ENCODE measurements at places on chromosomes 4 and X.

GRCh38 chrX:69389101-69389501 lies 115.0 kb upstream of the NALF2 start:
- DNase-seq: no peak

DNA sequence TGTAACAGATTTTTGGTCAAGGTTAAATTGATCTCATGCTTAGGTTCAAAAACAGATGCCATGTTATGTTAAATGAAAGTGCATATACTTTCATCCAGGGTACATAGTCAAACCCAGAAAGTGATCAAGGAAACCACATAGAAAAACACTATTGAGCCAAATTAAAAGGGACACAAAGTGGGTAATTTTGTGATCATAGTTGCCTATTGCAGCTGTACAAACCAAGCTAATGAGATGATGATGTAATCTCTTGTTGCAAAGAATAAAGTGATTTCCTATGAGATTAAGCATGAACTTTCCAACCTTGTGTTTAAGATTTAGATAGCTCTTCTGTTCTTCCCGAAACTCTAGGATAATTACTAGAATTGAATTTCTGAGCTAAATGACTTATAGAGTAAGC lies 20.2 kb upstream of the LIMCH1 start:
- DNase-seq: no peak

GRCh38 chr4:17448689-17449088 lies 63.2 kb downstream of the QDPR start:
- no peak for DNase-seq

- no peak for DNase-seq
These were observed 59.8 kb downstream of the PACRGL start for GRCh38 chr4:20760053-20760452.

GRCh38 chrX:16839852-16840460 lies 30.2 kb downstream of the RBBP7 start:
- no peak for DNase-seq

DNA sequence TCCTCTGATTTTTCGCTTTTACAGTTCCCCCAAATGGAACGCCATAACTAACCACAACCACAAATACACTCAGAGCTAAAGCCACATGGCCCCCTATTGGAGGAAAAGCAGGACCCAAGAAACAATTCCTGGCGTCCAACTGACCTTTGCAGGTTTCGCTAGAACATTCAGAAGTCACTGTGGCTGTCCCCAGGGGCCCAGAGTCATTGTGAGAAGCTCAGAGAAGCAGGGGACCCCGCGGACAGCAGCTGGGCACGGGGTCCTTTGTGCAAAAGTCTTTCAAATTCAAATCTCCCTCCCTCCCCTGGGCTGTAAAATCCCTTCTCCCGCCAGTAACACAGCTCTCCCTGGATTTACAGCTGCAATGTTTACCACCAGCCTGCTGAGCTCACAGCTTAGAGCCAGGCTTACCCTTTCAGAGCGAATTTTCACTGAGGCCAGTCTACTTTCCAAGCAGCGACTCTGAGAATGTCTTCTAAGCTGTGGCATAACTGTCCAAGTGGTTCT lies 214.8 kb downstream of the CRLF2 start:
- no peak for DNase-seq

DNA sequence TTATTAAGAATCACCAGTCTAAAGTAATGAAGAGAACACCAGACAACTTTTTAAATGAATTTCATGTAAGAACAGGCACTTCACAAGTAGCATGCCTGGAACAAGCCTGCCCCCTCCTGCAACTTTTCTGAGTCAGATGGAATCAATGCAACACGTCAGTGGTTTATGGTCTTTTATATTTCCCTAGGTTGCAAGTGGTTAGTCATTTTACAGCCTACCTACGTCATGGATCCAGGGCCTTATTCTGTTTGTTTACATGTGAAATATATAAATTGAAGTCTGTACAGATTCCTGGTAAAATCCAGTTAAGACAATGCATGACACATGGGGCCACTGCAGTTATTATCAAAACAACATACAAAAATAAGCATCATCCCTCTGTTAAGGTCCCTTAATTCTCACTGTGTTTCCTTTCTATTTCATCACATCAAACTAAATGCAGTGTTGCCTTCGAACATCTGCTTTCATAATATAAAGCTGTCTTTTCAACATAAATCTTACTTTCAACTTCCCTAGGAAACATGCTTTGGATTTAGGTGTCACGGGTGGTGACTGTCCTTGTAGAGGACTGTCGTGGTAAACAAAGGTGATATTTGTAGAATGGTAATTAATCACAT lies 309.3 kb downstream of the FRMPD4 start:
- DNase-seq: no peak

DNA sequence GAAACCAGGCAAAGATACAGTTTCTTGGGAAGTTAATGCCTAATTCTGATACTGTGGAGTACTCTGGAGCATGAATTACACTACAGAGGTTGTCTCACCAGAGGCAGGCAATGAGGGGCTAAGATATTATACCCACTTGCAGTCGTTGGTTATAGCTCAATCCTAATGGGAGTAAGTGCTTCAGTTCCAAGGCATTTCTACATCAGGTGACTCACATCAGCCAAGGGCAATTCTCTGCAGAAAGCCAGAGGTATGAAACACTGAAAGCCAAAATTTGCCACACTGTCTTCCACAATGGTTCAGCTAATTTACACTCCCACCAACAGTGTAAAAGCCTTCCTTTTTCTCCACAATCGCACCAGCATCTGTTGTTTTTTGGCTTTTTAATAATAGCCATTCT lies 174.0 kb upstream of the IL15 start:
- DNase-seq: no peak

- DNase-seq: no peak
These were observed 133.2 kb downstream of the TMEM164 start for GRCh38 chrX:110136136-110136535.

GRCh38 chr4:152296386-152296785 lies 239.5 kb downstream of the FBXW7 start:
- DNase-seq: no peak

- DNase-seq: no peak
These were observed 8.2 kb upstream of the RUFY3 start for GRCh38 chr4:70713453-70714078.

- DNase-seq: no peak
These were observed 834.6 kb upstream of the AMOT start for GRCh38 chrX:113675278-113675677.

GRCh38 chrX:11371106-11371505 lies 77.9 kb downstream of the AMELX start:
- no peak for DNase-seq

DNA sequence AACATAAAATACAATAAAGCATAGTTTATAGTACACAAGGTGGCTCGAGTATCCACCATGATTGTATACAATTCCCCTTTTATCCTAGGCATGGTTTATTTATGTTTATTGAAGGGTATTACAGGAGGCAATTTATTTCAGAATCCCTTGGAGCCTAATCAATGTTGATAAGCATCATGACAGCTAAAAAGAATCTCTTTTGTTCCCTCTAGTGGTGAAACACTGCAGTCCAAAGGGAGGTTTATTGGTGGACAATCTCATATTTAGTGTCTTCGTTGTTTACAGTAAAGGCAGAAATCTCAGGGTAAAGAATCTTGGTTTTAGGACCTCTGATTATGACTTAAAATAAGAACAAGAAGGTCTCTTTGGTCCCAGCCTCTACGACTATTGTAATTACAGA lies 1712.5 kb downstream of the C4orf33 start:
- no peak for DNase-seq

DNA sequence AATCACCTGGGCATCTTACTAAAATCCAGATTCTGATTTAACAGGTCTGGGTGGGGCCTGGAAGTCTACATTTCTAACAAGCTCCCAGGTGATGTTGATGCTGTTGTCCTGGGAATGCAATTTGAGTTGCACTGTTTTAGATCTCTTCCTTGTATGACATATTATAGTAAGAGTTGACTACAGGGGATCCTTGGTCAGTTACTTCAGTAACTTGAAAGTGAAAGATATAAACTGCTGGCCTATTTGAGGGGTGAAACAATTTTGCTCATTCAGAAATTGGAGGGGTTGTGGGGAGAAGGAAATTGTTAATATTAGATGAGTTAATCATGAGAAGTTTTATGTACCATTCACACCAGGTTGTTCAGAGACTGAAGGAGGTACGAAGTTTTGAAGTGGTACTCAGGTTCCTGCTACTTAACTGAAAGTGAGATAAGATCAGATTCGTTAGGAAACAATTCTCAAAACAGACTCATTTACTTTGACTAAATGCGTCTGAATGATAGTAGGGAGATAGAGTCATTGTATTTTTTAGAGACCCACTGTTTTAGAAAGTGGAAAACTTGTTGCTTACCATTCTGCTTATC lies 12.5 kb downstream of the SH2D1A start:
- no peak for DNase-seq

- peak; percentile 37 for DNase-seq
These were observed 174.5 kb downstream of the NSUN7 start for GRCh38 chr4:40924096-40924792.

- no peak for DNase-seq
These were observed 7.3 kb upstream of the PRSS12 start for GRCh38 chr4:118360106-118360505.

DNA sequence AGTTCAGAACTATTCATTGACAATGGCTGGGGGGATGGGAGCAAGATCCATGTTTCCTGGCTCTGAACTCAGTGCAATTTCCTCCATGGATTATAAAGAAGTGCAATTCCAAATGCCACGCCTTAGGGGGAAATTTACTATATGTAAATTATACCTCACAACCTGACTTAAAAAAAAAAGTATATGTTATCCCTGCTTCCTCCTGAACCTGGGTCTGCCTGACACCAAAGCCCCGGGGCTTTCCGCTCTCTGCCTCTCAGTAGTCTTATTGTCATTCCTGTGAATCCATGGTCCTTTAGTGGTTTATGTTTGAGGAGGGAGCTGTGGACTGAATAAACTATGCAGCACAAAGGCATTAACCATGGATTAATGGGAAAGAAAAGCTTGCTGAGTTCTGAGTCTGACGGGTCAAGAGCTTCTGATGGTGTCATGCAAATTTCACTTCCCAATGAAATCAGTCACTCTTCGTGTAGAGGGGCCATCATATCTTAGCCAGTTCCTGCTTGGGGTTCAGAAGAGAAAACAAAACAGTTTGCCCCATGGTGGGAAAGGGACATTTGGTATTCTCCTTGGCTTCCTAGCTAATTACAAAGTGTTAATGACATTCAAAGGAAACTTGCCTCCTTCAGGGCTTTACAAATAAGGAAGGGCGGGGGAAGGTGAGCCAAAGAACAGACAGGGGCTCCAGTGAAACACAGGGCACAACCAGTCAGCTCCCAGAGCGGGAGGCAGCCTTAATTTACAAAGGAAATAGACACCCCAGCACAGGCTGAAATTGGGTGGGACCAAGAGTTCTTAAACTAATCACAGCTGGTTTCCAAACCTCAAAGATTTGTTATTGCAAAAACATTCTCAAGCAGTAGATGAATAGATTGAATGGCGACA lies 14.3 kb downstream of the FAM9C start:
- no peak for DNase-seq

- DNase-seq: no peak
These were observed 159.6 kb upstream of the RBPJ start for GRCh38 chr4:26161030-26161824.

DNA sequence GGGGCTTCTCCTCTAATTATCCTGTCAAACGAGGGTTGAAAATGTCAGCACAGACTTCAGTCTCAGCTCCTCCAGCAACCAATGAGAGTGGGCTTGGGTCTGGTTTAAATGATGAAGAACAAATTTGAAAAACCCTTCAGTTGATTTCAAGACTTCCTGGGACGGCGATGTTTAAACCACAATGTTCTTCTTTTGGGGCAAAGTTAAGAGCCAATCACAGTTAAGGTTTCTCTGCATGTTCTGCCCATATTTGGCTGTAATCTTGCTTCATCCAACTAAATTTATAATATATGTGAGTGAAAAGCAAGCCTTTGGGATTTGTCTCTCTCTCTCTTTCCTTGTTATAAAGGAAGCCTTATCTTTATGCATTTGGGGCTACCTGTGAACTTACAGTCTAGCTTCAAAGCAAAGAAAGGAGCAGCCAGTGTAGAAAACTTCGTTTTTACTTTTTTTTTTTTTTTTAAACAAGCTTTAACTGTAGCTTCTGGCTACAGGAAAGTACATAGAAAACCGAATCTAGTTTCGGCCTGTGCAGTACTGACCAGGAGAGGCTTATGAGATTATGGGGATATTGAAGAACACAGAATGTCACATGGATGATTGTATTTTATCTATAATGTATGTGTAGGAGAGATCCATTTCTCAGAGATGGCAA lies 46.8 kb upstream of the FAM9C start:
- no peak for DNase-seq

GRCh38 chr4:124534131-124534530 lies 178.4 kb downstream of the ANKRD50 start:
- DNase-seq: no peak

GRCh38 chrX:15663439-15663838 lies 1.2 kb downstream of the CLTRN start:
- DNase-seq: no peak

- no peak for DNase-seq
These were observed 595.2 kb downstream of the MID1IP1 start for GRCh38 chrX:39396358-39396995.

DNA sequence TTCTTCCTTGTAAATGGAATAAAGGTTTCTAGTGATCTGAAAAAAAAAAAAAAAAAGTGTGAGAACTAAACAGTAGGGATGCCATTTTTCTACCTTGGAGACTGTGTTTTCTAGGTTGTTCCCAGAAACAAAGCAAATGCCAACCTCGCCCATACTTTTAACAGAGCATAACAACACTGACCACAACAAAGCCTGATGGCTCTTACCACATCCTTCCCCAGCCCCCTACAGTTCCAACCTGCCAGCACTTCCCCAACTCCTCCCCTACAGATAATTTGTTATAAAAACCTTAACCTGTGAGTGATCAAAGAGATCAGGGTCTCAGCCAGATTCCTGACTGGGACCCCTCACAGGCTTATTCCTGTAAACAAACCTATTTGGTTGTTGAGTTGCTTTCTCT lies 940.0 kb downstream of the SH3BGRL start:
- DNase-seq: no peak

DNA sequence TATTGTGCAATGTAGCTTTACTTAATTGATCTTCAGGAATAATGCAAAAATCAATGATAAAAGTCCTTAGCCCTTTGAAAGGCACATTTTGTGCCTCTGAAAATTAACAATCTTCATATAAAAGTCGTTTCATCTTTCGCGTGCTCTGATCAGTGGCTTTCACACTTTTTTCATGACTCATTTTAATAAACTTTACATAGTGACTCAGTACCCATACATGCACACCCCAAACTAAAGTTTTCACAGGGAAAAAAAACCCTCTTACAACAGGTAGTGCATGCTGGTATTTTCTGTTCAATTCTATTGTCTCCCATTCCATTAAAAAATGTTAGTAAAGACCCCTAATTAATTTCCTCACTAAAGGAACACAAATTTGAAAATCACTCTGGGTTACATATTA lies 21.5 kb downstream of the RWDD4 start:
- DNase-seq: no peak

Data from stimulated activated CD8-positive, alpha-beta memory T cell treated with anti-CD3 and anti-CD28 coated beads, Interleukin-4, amount 100 ng/mL, for 4 hours (primary cell).